ENCODE measurements at places on chromosomes 1 and 21.

DNA sequence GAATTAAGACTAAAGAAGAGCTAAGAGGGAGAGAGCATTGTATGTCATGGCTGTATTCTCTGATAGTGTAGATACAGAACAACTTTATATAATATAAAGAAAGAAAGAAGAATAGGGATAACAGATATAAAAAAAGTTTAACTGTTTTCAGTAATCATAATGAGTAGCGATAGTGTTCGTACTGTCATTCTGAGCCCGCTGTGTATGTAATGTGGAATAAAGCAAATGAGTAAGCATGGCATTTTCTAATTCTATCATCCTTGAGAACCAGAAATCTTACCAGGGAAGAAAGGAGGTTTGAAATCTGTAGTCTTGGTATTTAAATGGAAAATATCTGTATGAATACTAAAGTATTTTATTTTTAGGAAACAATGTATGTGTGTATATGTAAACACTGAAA lies 46.7 kb upstream of the SSX2IP start:
- no peak for DNase-seq

GRCh38 chr1:56584910-56585528 lies 5.7 kb upstream of the PLPP3 start:
- no peak for DNase-seq

DNA sequence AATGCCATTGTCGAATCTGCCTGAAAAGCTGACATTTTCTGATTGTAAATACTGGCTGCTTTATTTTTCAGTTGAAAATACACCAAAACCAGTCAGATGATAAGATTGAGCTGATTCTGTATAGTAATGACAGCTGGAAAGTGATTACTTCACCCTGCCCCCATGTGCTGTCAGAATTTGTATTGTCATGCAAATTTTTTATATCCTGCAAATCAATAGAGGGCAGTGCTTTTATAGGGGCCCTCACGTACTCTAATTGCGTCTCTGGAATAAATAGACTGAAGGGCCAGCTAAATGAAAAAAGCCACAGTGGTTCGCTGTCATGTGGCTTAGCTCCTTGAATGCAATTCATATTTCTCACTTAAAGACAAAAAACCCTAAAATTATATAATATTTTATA lies 208.6 kb downstream of the LHX8 start:
- DNase-seq, result no peak

DNA sequence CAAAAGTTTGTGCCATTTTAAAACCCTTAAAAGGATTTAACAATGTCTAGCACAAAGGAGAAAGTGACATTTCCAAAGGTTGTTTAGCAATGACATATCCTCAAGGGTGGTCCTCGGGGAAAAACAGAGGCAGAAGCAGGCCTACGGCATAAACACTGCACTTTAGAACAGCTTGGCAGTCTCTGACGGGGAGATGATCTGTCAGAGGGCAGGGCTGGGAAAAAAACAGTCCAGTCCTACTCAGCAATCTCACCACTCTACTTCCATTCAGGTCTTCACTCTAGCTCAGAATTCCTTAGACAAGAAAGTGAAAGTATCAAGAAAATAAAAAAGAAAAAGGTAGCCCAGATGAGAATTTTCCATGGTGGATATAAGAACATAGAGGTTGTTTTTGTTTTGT lies 4.1 kb downstream of the CRYZ start:
- no peak for DNase-seq

DNA sequence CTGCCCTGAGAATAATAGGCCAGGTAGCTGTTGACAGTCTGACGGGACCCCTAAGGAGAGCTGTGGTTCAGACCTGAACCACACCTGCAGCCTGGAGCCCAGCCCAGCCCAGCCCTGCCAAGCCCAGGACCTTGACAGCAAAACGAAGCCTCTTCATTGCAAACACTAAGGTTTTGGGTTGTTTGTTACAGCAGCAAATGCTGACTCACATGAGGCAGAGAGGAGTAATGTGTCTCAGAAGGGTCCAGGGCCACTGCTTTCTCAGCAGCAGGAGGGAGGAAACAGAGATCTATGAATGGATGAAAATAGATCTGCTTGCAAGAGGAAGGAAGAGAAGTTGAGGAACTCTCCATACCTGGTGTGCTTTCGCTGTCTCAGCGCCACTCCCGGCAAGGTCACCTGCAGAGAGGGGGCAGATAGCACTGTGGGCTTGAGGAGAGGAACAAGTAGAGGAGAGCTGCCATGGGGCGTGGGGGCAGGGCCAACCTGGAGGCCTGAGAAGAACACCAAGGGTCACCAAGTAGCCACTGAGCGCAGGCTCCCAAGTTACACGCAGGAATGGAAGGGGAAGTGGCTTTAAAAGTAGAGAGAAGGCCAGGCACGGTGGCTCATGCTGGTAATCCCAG lies 127.2 kb downstream of the ZNF281 start:
- DNase-seq, result no peak

GRCh38 chr1:248045209-248045608 lies 1.4 kb upstream of the OR2L3 start:
- DNase-seq, result no peak

- no peak for DNase-seq
These were observed 12.4 kb downstream of the RIPK4 start for GRCh38 chr21:41754479-41754891.

DNA sequence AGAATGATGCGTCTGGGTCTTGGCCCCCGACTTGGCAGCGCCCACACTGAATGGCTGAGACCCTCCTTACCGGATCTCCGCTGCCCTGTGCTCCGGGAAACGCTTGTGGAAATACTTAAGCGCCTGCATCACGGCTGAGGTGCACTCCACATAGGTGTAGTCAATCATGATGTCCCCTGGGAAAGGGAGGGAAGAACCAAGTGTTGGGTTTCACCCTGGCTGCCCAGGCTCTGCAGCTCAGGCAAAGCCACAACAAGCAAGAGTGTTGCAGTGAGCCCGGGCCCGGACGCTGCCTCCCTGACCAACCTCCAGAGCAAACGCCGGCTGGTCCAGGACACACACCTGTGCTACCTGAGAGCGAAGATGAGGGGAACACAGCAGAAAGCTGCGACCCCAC lies 21.5 kb upstream of the SPATC1L start:
- no peak for DNase-seq
